ENCODE measurements at places on chromosomes 12 and 14.

DNA sequence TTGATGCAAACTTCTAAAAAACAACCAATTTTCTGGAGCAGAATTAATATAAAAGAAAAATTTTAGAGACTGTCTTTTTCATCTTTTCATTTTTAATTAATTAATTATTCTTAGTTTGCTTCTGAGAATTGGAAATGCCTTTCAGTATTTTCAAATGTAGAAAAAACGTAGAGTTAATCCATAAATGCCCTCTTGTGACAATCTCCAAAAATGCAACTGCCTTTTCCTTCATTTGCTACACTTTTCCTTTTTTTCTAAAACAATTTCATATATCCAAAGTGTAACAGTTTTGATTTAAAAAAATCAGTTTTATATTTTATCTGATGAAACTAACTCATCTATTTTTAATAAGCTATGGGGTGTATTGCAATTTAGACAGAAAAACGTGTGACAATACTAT is 409.3 kb downstream of the PRKD1 start:
- no peak for DNase-seq

- peak; percentile 95 for DNase-seq
Observed at GRCh38 chr12:112303004-112303403, 79.2 kb downstream of the HECTD4 start.

- peak; percentile 72 for DNase-seq
Observed at GRCh38 chr14:72714094-72714493, 179.8 kb downstream of the DPF3 start.

GRCh38 chr12:53380794-53381730 is 1.1 kb downstream of the SP1 start:
- no peak for DNase-seq

- DNase-seq = peak; percentile 6
Observed at GRCh38 chr12:44511289-44511688, 364.8 kb downstream of the NELL2 start.

DNA sequence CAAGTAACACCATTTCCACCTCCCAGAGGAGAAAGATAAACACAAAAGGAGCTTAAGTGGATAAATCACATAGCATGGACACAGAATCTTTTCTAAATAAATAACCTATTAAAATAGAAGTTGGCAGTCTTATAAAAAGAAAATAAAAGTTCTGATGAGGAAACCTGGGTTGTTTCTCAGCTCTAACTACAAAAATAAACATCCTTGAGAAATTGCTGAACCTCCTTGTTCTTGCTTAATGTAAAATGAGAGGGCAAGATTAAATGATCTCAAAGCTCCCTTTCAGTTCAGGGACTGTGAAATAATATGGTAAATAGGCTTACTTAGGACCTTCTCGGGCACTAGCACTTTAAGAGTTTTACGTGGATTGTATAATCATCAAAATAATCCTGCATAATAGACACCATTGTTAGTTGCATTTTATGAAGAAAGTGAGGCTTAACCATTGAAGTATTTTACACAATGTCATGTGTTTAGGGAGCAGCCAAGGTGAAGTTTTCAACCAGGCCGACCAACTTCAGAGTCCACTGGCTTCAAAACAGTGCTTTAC is 214.0 kb upstream of the NOVA1 start:
- no peak for DNase-seq

DNA sequence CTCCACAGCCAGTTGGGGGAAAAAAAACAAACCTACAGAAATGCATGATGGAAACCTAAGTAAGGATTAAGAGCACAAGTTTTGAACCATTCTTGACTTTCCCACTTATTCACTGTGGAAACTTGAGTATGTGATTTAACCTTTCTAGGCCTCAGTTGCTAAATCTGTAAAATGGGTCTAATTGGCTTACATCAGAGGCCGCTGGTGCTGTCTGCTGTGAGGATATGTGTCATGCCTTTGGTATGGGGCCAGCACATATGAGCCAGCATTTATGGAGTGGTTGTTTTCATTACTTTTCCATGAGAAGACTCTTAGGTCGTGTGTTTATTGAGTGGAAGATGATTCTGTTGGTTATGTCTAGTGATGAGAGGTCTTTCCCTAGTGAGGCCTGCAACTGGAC is 102.4 kb downstream of the ESR2 start:
- DNase-seq = no peak

GRCh38 chr12:20523658-20524057 is 155.3 kb downstream of the PDE3A start:
- DNase-seq = no peak

- DNase-seq = no peak
Observed at GRCh38 chr12:87439990-87440827, 589.0 kb downstream of the C12orf50 start.

DNA sequence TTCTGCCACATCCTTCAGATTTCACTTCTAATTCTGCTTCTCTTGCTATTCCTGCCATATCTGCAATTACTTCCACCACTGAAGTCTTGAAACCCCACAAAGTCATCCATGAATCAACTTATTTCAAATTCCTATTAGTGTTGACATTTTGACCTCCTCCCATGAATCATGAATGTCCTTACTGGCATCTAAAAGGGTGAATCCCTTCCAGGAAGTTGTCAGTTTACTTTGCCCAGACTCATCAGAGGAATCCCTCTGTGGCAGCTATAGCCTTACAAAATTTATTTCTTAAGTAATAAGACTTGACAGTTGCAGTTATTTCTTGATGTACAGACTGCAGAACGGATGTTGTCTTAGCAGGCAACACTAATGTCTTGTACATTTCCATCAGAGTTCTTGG is 162.9 kb downstream of the PCNX1 start:
- no peak for DNase-seq

GRCh38 chr14:104687601-104688504 is 1.6 kb upstream of the INF2 start:
- DNase-seq = no peak

DNA sequence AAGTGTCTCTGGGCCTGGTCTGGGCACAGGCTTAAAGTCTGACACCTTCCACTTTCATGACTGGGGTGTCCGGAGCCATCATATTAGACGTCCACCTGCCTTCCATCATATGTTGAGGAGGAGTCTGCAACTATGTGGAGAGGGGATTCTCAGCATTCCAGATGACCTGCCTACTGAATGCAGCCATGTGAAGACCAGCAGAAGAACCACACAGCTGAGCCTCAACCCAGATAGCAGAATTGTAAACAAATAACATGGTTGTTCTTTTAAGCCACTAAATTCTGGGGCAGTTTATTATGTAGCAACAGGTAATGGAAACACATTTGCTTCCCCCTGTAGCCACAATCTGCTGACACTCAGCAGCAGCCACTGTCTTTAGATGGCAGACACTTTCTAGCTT is 4.0 kb upstream of the SLC15A4 start:
- no peak for DNase-seq

GRCh38 chr14:101707068-101707842 is 54.3 kb upstream of the PPP2R5C start:
- DNase-seq = peak; percentile 83

DNA sequence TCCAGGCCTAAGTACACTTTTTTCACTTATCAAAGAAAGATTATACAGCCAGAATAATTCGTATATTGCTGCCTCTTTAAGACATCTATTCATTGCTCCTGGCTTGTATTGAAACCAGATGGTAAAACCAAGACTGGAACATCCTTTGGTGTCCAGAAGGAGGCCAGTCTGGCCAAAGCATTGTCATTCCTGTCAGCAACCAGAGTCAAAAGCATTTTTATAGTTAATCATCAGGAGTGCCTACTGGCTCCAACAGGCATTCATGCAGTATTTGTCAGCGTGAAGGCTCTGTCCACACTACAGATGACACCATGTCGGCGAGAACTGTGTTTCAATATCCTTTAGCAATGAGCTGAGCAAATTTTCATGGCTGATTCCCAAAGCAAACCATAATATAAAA is 118.0 kb upstream of the G2E3 start:
- no peak for DNase-seq

DNA sequence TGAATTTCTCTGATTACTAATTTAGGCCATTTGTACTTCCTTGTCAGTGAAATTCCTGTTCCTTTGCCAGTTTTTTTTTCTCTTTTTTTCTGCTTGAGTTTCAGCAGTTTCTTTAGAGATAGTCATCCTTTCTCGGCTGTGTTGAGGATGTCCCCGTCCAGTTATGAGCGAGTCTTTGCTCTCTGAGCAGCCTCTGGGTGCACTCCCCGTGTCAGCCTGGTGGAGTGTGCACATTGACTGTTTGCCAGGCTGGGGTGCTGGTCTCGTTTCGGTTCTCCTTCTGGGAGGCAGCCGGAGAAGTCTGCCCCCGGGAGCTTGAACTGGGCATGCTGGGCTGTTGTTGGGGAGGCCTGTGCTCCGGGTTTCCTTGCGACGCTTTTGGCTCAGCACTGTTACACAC is 3.0 kb downstream of the PACS2 start:
- no peak for DNase-seq

DNA sequence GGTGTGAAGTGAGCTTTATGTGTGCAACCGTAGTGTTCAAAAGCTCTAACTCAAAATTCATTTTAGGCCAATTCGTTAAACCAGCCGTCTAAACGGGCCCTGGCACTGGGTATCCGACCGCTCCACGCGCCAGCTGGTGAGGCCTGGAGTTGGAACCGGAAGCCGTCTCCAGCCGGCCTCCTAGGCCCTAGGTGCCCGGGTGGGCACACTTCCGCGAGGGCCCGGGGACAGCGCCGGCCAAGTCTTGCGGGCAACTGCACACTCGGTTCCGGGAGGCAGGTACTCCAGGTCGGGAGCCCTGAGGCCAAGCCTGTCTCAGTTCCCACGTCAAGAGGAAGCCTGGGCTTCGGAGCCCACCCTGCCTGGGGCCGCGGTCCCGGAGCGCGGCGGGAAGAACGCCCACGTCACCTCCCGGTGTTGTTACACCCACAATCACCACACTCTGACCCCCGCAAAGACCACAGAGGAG is 16.2 kb downstream of the OTX2 start:
- no peak for DNase-seq

DNA sequence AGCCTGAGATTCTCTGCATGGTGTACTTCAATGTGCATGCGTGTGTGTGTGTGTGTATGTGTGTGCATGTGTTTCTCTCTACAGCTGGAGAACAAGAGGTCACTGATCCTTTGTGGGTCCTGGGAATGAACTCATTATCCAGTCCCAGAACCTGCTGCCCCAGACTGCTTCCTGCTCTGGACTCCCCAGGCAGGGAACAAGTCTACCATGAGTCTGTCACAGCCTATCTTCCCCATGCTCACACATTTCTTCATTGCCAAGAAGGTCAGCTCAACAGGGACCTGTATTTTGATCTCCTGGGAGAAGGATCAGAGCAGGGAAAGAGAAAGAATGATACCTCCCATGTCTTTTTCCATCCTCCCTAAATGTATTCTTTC is 2.9 kb upstream of the AGAP2 start:
- DNase-seq = no peak

GRCh38 chr12:97552410-97553121 is 90.0 kb downstream of the RMST start:
- DNase-seq = no peak

DNA sequence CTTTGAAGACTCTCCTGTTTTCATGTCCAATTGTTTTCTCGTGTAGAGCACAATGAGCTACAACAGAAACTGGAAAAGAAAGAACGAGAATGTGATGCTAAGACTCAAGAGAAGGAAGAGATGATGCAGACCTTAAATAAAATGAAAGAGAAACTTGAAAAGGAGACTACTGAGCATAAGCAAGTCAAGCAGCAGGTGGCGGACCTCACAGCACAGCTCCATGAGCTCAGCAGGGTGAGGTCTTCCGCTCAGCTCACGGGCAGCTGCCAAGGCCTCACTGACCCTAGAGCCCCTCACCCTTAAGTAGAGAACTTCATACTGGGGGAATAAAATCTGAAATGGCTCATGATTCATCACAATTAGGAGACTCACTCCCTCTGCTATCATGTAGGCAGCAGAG is 134.7 kb downstream of the GPR135 start:
- DNase-seq = peak; percentile 49

GRCh38 chr14:90444077-90444696 is 47.4 kb downstream of the CALM1 start:
- DNase-seq = no peak

- DNase-seq = no peak
Observed at GRCh38 chr12:92439420-92439805, 263.4 kb upstream of the PLEKHG7 start.

DNA sequence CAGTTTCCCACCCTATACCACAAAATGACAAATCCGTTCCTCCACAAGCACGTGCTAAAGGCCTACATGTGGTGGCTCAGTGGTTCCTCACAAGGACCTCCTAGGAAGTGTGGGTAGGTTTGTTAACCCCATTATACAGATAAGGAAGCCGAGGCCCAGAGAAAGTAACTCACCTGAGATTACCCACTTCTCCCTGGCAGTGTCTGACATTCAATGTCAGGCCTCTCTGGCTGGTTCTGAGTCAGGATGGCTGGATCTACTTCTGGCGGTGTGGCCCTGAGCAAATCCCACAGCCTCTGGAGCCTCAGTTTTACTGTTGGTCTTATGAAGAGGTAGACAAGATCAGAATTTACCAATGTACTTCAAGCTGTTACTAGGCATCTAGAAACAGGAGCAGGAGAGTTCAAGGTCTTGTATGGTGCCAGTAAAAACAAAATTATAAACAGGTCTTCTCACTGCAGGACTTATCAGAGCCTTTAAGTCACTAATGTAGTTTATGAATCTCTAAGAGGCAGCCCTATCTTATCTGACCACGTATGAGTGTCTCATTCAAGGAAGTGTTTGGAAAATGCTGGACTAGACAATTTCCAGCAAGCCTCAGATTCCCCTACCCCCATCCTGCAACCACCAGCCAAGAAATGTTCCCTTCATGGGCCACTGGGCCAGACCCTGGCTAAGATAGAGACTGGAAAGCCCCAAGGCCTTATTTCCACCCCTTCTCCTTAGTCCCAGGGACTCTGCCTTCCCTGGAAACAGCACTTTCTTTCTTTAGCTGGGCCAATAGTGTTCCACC is 4.2 kb downstream of the HSPB8 start:
- DNase-seq = no peak

DNA sequence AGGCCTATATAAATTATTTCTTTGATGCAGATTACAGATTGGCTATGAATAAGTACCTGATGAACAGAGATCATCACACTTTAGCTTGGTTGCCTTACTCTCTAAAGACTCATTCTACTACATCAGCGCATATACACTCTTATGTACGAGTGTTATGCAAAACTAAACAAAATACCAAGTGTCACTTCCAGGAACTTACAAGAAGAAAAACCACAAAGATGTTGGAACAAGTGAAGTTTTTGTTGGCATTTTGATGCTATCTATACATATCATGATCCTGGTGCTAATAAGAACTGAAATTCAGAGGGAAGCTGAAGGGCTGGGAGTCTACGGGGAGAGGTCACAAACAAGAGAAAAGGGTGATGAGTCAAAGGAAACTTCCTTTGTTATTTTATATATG is 47.9 kb upstream of the CERS5 start:
- DNase-seq = no peak

GRCh38 chr12:2287151-2287550 is 234.4 kb downstream of the CACNA1C start:
- no peak for DNase-seq

- DNase-seq = peak; percentile 74
Observed at GRCh38 chr12:57012600-57013465, 3.5 kb downstream of the TAC3 start.

GRCh38 chr12:46177837-46178608 is 90.8 kb downstream of the SLC38A1 start:
- peak; percentile 49 for DNase-seq

- DNase-seq = peak; percentile 59
Observed at GRCh38 chr14:96797582-96798349, 584 bp downstream of the VRK1 start.

Measured in GM12865 (cell line).